ENCODE measurements at places on chromosomes 3 and 15. TPM values are rescaled to one million over a fixed set of nuclear protein-coding genes. Genes with fewer than 3 reads are reported as not detected.

Gene COL7A1
- total RNA-seq, result under 0.01 TPM

DNA sequence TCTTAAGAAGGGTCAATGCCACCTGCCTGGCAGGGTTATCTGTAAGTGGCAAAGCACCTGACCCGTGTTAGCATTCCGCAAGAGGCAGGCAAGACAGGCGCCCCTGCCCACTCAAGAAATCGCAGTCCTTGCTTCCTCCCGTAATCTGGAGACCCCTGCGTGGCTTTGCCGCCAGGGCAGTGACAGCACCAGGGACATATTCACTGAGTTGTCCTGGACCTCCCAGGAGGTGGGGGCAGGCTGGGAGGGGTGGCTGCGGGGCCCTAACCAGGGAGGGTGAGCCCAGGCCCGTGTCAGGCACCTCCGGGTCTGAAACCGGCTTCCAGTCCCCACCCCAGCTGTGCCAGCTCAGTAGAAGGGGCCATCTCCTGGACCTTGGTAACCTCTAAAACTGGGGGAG is 15.8 kb upstream of the SEC13 start:
- no peak for DNase-seq

Gene FBXW12
- not detected for total RNA-seq

Gene IMPG2
- total RNA-seq, result 0.99 TPM

DNA sequence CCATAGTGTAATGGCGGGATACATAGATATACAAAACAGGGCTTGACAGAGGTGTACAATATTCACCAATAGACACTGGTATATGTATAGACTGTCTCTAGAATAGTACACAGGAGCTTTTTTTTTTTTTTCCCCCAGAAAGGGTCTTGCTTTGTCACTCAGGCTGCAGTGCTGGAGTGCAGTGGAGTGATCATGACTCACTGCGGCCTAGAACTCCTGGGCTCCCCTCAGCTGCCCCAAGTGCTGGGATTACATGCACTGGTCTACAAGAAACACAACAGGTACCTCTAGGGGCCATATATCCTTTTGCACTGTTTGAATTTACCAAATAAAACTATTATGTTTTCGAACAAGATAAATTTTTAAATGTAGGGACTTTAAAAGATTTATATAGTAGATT is 12.3 kb downstream of the RHOA start:
- no peak for DNase-seq

Gene CLEC3B
- 0.20 TPM for total RNA-seq

GRCh38 chr3:29322586-29322985 is 41.7 kb downstream of the RBMS3 start:
- no peak for DNase-seq

DNA sequence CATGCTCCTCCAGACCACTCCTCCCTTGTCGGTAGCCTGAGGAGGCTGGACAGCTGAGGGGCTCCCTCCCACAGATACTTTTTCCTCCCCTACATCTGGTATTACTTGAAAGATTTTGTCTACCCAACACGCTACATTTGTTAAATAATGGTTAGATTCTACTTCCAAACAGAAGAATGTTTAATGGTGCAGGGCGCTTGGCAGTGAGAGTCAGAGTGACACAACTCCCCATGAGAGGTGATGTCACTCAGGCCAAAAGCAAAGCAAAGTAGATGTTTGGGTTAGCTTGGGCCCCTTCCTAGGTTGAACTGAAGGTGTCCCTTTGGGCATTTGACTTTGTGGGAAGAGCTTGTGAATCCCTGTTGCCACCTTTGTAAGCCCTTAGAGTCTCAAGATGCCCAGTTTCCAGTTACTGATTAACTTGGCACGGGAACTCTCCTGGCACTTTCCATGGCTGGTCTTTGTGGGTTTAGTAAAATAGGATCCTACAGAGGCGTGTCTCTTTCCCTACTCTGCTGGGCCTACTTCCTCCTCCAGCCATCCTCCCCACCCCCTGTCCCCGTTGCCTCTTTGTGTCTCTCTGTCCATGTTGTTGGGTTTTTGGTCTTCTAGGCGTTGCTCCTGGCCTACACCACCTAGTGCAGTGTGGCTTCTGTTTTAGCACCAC is 5.6 kb downstream of the LIMD1 start:
- DNase-seq, result no peak

Gene KCNMB2
- not detected for total RNA-seq

DNA sequence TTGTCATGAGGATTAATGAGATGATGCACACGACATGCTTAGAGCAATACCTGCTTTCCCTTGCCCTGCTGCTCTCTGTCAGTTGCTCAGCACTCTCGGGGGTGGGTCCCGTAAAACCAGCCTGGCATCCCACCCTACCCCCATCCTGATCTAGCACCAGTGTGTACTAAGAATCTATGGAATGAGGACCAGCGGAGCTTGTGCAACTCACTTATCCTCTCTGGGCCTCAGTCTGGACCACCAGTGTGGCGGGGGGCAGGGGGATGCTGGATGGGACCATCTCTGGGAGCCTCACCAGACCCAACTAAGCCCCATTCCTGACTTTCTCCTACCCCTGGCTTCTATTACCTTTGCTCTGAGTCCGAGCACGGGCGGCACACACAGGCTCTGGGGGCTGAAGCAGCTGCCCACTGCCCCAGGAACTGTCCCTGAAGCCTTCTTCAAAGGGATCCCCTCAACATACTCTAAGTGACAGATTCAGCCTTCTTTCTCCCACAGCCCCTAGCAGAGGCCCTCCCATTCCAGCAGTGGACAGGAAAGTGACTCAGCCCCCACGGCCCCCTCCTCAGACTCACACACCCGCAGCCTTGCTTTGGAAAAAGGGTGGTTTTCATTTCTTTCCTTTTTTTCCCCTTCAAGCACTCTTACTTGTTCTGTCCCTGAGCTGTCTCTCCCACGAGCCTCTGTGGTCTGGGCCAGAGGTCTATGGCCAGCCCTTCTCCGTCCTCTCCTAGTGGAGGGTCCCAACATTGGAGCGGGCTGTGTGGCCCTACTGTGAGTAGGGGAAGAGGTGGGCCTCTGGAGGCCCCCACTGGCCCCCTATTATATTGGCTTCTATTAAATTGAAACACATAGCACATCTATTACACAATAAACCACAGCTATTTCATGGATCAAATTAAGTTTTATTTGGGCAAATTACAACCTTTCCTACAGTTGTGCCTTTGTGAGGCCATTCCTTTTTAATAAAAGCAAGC is 100.3 kb downstream of the SMAD6 start:
- DNase-seq, result no peak

DNA sequence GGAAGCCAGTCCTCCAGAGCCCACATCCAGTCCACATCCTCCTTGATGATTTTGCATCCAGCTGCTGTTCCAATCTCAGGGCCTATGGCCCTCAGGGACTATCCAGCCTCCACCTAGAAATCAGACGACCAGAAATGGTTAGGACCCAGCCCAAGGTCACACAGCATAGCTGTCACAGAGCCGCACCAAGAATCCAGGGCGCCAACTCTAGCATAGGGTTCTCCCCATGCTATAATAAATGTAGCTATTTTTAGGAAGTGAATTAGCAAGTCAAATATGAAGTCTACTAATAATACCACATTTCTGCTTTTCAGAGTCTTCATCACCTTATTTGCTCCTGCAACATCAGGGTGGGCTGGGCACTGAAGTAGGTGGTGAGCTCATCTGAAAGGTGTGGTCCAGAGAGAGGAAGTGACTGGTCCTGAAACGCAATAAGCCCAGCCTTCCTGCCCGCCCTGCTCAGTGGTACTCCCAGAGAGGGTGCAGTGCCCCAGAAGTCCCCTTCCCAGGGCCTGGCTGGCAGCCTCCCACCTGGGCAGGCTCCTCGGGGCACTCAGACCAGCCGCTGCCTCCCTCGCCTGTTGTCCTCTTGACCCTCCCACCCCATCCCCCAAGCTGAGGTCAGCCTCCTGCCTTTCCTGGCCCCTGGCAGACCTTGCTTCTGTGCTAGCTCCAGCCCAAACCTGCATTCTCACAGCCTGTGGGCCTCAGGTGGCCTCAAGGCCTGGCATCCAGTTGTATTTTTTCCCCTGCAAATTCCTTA is 17.6 kb upstream of the CYP11A1 start:
- DNase-seq, result peak; percentile 64

GRCh38 chr3:162262129-162262528 is 765.5 kb downstream of the OTOL1 start:
- no peak for DNase-seq

GRCh38 chr3:20511863-20512505 is 326.0 kb upstream of the SGO1 start:
- peak; percentile 25 for DNase-seq

Gene OR5K2
- total RNA-seq, result not detected

- no peak for DNase-seq
These were observed 474.8 kb downstream of the CNTN3 start for GRCh38 chr3:74139648-74140047.

DNA sequence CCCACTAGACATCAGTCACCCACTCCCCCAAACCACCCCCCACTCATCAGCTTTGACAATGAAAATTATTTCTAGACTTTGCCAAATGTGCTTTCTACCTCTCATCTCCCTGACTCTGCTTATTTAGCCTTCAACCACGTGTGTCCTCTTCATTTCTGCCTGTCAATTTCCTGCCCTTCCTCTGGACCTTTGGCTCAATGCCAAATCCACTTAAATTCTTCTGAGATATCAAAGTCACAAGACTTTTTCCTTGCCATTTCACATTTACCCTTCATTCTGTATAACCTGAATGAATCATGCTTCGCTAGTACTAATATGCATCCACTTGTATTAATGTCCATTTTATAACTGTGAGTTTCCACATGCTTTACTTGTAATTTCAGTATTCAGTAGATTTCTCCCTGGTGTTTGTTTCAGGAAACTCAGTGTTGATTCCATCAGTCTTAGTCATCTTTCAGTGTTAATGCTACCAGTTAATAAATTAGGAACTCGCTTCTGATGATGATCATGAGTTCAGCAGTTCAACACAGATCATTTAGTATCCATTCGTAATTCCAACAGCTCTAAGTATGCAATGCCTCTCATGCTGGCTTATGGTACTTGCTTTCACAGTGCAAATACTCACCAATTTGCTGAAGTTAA is 128.2 kb upstream of the OSTN start:
- peak; percentile 56 for DNase-seq

DNA sequence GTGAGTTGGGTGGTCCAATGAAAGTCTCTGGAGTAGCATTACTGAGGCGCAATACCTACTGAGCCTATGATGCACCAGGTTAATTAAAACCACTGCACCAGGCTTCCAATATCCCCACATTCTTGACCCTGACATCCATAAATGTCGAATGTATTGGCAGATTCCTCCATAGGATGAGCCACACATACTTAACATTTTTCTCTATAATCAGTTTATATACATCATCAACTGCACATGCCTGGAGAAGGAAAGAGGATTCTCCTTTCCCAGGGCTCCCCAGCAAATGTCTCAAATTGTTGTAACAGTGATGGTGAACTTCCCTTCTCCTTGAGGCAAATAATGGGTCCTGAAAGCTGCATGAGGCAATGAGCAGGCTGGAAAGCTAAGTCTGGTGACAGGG is 82.3 kb upstream of the LPP start:
- no peak for DNase-seq

DNA sequence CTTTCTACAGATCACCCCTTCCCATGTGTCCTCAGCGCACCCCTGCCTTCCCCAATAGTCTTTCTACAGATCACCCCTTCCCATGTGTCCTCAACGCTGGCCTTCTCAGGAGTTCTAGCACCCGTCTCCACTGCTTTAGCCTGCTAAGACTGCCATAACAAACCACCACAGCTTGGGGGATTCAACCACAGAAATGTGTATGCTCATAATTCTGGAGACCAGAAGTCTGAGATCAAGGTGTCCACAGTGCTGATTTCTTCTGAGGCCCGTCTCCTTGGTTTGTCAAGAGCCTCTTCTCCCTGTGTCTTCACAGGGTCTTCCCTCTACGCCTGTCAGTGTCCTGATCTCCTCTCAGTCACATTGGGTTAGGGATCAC is 68.1 kb upstream of the CGNL1 start:
- no peak for DNase-seq

Gene SCG5
- total RNA-seq, result 0.44 TPM

- DNase-seq, result no peak
These were observed 100.2 kb downstream of the SNRPN start for GRCh38 chr15:25054943-25055342.

DNA sequence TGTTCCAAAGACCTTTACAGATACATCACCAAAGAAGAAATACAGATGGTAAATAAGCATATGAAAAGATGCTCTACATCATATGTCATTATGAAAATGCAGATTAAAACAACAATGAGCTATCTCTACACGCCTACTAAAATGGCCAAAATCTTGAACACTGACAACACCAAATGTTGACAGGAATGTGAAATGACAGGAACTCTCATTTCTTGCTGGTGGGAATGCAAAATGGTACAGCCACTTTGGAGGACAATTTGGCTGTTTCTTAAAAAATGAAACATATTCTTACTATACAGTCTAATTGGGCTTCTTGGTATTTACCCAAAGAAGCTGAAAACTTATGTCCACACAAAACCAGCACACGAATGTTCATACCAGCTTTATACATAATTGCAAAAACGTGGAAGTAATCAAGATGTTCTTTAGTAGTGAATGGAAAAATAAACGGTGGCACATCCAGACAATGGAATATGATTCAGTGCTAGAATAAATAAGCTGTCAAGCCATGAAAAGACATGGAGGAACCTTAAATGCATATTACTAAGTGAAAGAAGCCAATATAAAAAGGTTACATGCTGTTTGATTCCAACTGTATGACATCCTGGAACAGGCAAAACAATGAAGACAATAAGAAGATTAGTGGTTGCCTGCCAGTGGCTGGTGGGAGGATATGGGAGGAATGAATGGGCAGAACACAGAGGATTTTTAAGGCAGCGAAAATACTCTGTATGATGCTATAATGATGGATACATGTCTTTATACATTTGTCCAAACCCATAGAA is 81.3 kb upstream of the NEDD4 start:
- DNase-seq, result peak; percentile 3

GRCh38 chr15:101162701-101163483 is 89.0 kb downstream of the CHSY1 start:
- no peak for DNase-seq

DNA sequence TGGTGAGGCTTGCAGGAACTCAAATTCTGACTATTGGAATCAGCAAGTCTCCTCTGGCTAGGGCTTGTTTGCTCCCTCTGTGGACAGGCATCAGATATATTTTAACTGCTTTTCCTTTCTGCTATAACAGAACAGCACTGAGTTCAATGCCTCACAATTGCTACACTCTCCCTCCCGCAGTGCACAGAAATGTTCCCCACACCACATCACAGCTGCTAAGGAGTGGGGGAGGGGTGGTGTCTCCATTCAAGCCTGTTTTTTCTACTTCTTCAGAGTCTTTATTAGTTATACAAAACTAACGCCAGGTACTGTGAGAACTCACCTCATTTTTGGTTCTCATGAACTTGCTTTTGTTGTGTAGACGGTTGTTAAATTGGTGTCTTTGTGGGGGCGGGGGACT is 68.5 kb downstream of the BCHE start:
- DNase-seq, result no peak
